ENCODE measurements at places on chromosomes 11 and 22.

- no peak for DNase-seq
These were observed 21.8 kb upstream of the CABP7 start for GRCh38 chr22:29697853-29698598.

- DNase-seq = no peak
These were observed 3.5 kb upstream of the POU2F3 start for GRCh38 chr11:120236169-120237107.

GRCh38 chr11:1276041-1276790 is 33.2 kb downstream of the TOLLIP start:
- no peak for DNase-seq

DNA sequence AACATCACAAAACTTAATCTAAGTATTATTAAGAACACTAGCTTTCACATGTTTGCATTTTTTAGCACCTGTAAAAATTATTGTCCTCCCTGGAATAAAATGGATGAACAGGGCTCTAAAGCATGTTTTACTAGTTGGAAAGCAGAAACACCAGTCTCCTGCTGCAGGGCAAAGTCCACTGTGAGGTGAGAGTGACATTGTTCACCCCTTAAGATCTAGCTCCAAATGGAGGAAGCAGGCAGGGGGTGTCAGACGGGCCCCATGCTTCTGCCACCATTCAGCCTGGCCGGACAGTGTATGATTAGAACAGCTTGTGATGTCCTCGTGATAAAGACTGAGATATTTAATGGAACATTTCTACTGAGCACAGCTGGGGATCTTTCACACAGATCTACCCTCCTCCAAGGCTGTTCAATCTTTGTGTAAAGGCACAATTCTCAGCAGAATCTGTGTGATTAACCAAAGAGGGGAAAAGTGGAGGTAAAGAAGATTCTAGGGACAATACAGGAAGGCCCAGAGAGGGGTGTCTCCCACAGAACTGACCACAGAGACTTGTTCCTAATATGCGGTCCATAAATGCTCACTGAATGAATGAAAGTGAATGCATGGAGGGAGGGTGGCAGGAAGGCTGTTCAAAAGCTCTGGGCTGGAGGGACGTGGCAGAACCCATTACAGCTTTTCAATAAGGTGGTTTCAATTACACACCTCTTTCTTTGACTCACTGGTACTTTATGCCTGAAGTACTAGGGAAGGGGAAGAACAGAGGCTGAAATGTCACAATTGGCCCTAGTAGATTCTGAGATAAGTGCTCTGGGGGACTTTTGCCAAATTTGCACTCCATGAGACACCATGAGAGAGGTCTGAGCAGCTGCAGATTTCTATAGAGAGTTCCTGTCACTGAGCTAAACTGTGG is 239.1 kb upstream of the ARHGAP20 start:
- DNase-seq = no peak

- no peak for DNase-seq
These were observed 29.7 kb upstream of the NELL1 start for GRCh38 chr11:20639688-20640087.

- DNase-seq = no peak
These were observed 55.8 kb downstream of the CLMP start for GRCh38 chr11:123139206-123139605.

DNA sequence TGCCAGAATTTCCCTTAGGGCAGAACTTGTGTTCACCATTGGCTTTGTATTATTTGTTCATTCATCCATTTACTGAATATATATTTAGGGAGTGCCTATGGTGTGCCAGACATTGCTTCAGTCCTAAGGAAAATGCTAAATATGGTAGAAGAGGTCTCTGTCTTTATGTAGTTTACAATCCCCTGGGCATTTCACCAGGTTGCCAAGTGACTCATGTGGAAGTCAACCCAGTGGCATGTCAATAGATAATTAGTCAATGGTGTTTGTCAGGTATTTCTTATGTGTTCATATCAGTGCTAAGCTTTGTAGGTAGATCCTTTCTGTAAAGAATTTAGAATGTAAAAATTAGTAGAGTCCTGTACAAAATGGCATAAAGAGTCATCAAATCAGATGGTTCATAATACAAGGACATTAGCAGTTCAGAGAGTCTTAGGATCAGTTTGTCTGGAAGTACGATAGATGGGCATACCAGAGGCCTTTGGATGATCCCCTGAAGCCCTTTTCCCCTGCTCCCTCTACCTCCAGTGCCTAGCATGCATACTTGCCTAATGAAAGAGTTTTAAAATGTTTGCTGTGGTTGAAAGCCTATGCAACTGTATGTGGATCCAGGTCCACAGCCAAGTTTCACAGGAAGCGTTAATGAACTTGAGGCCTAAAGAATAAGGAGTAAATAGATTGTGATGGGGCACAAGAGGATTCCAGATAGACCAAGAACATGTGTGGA is 58.5 kb upstream of the SESN3 start:
- no peak for DNase-seq

GRCh38 chr11:124834526-124835180 is 30.6 kb upstream of the ROBO3 start:
- DNase-seq = no peak

- DNase-seq = no peak
These were observed 969.6 kb downstream of the BRD1 start for GRCh38 chr22:48858121-48858520.

DNA sequence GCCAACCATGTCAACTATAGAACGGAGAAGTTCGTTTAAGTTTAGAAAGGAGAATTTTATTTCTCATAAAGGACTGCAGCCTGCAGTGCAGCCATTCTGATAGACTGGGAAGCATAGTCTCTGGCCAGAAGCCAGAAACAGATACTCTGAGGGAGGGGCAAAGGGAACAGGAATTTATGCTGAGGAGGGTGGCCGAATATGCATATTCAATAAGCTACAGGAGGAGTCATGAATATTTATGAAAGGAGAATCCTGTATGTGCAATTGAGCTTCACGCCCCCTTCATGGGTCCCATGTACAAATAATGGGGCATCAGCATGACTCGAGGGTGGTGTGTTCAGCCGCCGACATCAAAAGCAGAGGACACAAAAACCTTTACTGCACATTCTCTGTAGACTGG is 199.9 kb downstream of the CWF19L2 start:
- DNase-seq = no peak

DNA sequence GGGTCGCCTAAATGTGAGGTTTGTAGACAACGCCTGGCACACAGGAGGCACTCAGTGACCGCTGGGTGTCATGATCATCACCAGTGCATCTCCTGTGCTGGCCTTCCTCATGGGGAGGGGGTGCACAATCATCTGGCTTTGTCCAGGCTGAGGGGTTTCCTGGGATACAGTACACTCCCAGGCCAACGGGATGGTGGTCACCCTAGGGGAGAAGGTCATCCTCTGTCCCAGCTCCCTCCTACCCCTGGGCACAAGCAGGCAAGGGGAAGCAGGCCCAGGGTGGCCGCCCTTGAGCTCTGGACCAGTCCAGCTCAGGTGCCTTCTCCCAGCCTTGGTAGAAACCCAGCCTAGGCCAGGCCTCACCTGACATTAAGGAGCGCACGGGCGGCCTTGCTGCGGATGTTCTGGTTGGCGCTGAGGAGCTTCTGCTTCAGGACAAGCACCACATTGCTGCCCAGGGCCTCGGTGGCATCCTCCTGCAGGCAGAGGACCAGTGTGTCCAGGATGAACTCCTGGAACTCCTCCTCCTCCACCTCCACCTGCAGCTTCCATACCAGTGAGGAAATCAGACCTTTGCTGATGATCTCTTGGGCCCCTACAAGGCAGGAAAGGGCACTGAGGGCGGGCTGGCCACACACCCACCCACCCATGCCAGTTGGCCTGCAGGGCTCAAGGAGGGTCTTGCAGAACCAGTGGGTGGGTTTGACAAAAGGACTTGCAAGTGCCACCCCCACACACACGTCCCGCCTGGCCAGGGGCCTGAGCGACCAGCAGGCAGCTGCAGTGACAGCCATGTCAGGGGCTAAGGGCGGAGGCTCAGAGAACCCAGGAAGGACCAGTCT is 6.6 kb upstream of the GNAZ start:
- no peak for DNase-seq

GRCh38 chr11:113507341-113507740 is 32.1 kb upstream of the DRD2 start:
- no peak for DNase-seq

DNA sequence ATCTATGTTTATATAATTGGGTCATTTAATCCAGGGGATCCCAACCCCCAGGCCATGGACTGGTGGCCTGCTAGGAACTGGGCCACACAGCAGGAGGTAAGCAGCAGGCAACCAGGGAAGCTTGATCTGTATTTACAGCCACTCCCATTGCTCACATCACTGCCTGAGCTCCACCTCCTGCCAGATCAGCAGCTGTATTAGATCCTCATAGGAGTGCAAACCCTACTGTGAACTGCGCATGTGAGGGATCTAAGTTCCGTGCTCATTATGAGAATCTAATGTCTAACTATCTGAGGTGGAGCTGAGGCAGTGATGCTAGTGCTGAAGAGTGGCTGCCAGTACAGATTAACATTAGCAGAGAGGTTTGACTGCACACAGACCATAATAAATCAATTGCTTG is 32.8 kb downstream of the MS4A2 start:
- DNase-seq = no peak

DNA sequence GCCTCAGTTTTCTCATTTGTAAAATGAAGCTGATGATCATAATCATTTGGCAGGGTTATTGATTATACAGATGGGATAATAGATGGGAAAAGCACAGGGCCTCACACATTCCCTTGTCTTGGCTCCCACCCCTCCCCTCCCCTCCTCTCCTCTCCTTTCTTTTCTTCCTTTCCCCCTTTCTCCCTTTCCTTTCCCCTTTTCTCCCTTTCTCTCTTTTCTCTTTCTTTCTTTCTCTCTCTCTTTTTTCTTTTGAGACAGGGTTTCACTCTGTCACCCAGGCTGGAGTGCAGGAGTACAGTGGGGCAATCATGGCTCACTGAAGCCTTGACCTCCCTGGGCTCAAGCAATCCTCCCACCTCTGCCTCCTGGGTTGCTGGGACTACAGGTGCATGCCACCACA is 161.0 kb upstream of the NARS2 start:
- no peak for DNase-seq

DNA sequence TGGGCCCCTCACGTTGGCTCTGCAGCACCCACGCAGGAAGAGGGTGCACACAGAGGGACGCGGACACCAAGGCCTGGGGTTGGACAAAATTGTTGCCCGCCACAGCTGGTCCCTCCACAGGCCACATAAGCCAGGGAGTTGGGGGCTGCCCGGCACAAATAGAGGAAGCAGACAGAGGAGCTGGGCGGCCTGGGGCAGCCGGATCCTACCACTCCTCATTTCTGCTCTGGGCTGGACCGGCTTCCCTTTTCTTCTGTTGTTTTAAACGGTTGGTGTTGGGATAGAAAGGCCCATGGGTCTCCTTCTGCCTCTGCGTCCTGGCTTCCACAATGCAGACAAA is 36.4 kb upstream of the LINC01488 start:
- DNase-seq = no peak

- DNase-seq = no peak
These were observed 46.1 kb downstream of the GDPD5 start for GRCh38 chr11:75479597-75480145.

DNA sequence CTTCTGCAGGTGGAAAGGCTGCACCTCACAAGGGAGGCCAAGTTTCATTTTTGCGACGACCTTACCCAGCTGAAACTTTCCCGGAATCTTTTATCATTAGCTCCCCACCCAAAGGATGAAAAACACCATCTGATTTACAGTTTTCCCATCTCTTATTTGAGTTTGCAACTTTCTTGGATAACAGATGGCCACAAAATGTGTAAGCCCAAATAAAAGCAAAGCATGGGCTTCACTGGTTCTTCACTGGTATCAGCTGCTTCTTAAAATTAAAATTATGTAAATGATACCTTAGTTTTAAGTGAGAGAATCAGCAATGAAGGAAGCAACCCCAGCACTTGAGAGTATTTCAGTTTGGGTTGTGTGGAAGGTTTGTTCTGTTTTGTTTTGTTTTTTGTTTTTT is 55.8 kb downstream of the PARVA start:
- DNase-seq = no peak

- DNase-seq = peak; percentile 79
These were observed 1.3 kb upstream of the ESAM start for GRCh38 chr11:124763156-124763947.

DNA sequence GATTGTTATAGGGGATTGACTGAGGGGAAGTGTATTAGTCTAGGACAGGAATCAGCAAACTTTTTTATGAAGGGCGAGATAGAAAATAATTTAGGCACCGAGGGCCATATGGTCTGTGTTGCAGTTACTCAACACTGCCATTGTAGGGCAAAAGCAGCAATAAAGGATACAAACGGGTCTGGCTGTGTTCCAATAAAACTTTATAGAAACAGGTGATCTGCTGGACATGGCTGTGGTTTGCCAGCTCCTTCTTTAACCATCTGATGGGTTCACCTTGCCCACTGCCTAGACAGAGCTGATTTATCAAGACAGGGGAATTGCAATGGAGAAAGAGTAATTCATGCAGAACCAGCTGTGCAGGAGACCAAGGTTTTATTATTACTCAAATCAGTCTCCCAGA is 20.0 kb downstream of the PRR5L start:
- no peak for DNase-seq

- no peak for DNase-seq
These were observed 1071.2 kb downstream of the LRRC4C start for GRCh38 chr11:40388097-40388818.

GRCh38 chr11:116893437-116893836 is 56.0 kb upstream of the APOA1 start:
- DNase-seq = no peak

DNA sequence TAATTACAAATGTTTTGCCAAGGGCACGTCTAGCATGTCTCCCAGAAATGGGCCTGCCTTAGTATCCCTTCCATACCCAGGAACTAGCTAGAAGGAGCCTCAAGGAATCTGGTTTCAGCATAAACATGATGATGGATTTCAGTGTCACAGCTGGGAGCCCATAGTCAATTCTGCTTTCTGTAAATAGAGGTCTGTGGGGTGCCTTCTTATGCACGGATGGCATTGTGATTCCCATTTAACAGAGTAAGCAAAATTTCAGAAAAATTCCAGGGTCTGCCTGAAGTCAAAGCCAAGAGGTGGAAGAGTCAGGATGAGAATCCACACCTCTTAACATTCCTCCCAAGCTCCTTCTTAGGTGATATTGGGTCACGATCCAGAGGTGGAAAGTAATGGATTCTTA is 12.1 kb downstream of the DUSP18 start:
- no peak for DNase-seq

DNA sequence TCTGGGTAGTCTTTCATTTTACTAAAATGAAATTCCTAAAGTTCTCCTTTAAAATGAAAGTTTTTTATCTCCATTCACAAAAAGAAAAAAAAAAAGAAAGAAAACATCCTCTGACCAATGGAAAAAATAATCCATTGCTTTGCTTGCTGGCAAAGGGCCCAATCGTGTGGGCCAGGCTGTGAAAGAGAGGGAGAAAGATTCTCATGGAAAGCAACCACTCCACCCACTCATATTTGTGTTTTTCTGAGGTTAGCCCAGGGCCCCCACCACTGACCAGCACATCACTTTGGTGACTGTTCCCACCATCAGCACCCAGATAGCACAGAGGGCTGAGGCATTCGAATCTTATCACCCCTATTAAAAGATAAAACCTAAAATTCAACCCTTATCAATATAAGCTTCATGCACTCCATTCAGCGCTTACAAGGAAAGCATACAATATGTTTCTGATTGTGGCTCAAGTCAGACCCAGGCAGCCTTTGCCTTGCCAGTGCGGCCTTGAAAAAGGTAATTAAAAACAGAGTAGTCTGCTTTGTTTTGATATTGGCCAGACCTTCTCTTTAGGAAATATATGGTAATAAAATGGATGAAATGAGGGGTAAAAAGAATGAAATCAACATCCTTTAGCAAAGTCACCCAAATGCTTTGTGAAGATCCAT is 192.8 kb downstream of the ETS1 start:
- DNase-seq = no peak
